ENCODE measurements at places on chromosomes 5 and 9.

DNA sequence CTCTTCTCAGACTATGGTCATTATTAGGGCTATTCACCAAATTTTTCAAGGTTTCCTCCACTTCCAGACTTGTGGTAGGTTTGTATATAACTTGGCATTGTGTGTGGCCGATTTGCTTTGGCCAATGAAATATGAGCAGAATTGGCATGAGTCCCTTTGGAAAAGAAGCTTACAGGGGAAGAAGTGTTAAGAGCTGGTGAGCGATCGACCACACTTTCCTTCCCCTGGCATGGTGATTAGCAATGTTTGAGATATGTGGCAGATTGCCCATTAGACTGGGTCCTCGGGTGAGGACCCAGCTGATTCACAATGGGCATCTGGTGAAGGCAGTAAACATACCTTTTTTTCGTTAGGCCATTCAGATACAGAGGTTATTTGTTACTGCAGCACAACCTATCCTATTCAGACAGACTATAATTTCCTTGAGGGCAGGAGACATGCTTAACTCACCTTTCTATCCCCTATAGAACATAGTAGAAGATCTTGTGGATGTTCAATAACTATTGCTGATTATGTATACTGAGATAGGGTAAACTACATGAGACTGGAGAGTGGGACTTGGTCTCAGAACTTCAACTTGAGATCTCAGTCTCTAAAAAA lies 62.8 kb upstream of the KLF9 start:
- no peak for DNase-seq

DNA sequence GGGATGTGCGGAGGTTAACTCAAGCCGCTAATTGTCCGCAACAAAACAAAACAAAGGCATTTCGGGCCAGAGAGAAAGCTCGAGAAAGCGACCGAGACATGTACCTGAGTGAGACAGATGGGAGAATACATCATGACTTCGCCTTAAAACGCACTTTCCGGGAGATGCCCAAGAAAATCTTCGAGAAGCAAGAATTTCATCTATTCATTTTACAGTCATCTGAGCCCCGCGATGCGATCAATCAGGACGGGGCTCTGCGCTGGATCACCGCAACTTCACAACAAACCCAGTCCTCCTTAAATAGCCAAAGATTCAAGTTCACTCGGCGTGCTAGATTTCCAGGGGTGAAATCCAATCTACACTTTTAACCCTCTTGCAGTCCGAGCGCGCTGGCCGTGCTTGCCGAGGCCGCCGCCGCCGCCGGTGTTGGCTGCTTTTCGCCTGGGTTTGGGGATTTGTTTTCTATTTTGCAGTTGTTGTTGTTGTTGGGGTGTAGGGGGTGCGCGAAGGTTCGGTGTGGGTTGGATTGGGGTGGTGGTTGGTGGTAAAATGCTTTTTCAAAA lies 482 bp downstream of the NFIB start:
- no peak for DNase-seq

- DNase-seq = no peak
These were observed 50.6 kb downstream of the LHFPL2 start for GRCh38 chr5:78597974-78598371.

- DNase-seq = no peak
These were observed 232.2 kb upstream of the GRIN3A start for GRCh38 chr9:101970609-101971008.

DNA sequence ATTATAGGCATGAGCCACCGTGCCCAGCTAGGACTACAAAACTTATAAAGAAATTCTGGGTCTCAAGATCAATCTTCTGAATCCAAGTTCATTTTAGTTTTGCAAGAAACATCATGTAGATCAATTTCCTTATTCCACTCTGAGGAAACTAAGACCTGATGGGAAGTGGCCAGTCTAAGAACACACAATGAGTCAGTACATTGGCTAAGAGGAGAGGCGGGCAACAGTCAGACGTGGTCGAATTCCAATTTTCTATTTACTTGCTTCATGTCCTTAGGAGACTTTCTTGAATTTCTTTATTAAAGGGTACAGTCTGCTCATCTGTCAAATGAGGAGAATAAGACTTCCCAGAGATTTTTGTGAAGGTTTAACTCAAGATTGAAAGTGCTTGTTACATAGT lies 432.1 kb upstream of the BRINP1 start:
- DNase-seq = no peak

DNA sequence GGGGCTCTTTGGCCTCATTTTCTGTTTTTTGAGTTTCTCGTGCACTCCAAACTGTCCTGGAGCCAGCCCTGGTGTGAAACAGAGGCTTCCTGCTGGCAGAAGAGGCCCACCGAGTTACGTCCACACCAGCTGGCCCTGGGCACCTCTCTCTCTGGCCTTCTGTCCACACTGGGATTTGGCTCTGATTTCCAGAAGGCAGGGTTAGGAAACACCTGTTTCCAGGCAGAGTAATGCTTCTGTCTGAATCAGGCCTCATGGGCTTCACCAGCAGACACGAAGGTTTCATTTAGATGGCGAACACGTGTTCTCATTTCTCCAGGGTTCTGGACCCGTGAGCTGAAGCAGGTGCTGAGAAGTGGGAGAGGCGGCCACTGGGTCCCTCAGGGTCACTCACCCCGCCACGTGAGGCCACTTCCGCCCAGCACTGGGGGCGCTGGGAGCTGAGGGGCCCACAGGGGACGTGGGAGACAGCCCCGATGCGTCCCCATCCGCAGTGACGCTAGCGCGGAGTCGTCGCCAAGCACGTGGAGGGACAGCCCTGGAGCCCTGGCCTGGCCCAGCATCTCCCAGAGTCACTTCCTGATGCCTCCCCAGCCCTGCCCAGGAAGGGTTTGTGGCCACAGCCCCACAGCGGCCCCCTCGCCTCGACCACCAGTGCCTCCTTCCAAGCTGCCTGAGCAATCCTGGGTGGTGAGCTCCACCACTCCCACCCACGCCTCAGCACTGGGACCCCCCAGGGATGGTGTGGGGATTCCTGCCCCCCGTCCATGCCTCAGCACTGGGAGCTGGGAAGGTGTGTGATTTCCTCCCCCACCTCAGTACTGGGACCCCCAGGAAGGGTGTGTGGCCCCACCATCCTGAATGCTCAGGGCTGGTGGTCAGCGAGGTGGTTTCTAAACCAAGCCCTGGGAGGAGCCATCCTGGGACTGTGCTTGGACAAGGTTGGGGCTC lies 4.9 kb upstream of the LRRC14B start:
- no peak for DNase-seq

GRCh38 chr5:135521964-135522363 lies 13.8 kb downstream of the NEUROG1 start:
- DNase-seq = no peak

GRCh38 chr5:168086746-168087145 lies 204.7 kb upstream of the WWC1 start:
- DNase-seq = no peak

DNA sequence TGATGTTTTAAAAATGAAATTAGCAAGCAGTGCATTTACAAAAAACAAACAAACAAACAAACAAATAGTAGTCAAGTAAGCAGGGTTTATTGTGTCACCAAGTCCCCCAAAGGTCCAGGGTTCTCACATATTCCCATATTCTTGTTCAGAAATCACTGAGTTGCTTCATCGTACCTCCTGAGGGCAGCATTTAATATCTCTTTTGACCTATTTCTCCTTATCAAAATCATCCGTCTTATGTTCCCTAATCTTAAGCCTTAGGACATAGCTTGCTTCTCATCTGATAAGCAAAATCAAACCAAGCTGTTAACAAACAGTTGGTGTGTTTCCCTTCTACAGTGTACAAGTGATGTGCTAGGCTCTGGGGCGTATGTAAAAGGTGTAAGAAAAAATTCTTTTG lies 109.5 kb upstream of the MAN2A1 start:
- DNase-seq = no peak

DNA sequence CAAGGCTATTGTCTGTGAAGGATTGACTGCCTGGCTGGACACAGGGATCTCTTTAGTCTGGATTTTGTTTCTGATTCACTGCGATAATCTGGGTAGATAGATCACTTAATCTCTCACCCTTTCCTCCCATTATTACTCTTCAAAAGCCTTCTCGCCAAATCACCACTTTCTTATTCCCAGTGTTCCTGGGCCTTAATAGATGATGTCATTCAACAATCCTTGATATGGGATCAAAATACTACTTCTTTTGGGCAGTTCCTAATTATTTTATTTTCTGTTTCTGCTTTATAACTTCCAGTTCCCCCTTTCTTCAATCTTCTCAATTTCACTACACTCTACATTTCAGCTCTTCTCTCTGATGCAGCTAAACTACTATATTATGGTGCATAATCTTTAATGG lies 6.8 kb upstream of the CRHBP start:
- DNase-seq = no peak

DNA sequence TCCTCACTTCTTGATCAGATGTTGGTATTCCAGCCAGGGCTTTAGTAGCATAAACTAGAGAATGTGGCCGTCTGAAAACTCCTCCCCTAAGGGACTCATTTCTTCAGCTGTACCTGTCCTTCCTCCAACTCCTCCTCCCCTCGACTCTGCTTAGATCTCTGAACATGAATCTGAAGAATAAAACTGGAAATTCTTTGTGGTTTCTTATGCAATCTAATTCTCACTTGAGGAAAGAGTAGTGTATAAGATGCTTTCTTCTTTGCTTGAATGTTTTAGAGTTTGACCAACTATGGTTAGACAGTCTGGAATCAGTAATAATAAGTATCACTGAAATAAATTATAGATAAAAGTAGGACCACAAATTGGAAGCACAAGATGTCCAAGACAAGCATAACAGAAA lies 128.5 kb downstream of the LRRC70 start:
- DNase-seq = no peak

- no peak for DNase-seq
These were observed 173.1 kb downstream of the CACNA1B start for GRCh38 chr9:138050472-138051330.

DNA sequence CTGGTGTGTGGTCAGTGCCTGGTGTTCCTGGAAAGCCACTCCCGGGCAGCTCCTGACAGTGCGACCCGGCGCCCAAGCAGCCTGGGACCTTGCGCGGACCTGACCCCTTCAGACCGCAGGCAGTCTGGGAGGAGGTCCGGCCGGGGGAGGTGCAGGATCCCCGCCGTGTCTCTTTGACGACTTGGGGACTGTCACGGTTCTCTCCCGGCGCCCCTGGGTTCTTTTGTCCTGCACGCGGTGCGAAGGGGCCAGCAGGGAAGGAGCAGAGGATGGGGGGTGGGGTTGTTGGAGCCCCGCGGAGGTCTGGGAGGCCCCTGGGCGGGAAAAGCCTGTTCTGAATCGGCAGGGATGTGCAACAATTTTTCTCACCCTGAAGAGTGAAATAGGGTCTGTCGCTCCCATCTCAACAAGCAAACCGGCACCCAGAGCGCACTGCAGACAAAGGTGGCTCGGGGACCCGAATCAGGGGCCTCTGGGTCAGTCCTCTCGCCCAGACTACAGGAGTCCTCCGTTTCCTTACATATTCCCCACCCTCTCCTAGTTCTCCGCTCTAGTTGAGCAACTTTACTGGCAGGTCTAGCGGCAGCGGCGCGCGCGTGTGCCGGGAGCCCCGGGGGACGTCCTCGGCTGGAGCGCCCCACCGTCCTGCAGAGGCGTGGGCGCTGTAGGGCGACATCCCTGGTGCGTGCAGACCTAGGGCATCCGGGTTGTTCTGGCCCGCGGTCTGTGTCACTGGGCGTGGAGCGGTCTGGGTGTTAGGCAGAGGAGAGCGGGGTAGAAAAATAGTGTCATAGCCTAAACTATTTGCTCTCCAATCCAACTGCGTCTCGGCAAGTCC lies 1.2 kb downstream of the VCAN start:
- DNase-seq = no peak

GRCh38 chr9:134721344-134721743 lies 79.7 kb downstream of the COL5A1 start:
- DNase-seq = no peak

DNA sequence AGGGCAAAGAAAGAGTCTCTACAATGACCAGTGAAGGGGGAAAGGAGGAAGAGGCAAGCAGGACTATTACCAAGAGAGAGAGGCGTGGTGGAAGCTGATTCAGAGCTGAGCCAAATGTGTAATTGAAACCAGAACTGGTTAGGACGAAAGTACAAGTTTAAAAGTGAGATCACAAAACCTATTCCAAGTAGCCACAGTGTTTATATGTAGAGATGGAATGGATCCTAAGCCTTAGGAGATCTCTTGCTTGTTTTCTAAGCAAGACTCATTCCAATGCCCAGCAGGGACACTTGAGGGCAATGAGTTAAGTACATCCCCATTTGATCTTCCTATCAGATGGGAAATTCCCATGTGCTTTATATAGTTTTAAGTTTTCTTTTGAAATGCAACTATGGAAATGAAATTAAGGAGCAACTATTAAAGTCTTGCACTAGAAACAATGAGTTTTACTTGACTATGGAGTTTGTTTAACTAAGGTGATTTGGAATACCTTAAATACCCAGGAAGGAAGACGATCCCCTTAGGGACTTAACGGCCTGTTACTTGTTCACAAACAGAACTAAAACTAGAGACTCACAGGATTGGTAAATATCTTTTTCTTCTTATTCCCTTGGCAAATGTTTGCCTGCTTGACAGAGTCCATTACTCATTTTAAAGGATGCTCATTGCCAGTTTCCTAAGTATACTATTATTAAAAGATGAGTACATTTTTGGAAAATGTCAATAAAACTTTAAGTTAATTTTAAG lies 51.1 kb upstream of the SNX2 start:
- DNase-seq = no peak

GRCh38 chr5:110027527-110028322 lies 338.0 kb downstream of the MAN2A1 start:
- DNase-seq = no peak

DNA sequence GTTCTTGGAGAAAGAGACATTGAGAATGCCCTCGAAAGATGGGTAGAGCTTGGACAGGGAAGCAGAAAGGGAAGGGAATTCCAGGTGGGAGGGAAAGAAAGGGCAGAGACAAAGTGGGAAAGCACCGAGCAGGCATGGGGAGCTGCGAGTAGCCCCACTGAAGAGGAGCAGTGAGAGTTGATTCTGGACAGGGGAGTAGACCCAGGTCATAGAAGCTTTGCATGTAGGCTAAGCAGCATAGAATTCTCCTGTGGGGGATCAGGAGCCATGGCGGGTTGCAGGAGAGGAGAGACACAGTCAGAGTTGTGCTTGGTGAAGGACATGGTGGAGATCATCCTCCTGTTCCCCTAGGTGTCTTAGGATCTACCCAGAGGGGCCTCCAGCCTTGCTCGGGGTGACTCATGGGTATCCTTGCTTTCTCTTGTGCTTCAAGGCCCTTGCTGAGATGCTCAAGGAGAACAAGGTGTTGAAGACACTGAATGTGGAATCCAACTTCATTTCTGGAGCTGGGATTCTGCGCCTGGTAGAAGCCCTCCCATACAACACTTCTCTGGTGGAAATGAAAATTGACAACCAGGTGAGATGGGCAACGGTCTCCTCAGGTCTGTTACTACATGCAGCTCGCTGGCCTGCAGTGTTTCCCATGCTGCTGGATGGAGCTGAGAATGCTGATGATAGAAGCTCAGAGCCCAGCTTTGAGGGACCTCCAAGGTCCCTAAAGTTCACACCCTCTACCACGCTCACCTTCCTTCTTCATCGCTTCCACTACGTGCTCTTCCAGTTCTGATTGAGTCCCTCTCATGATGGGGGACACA lies 64.5 kb downstream of the TSTD2 start:
- no peak for DNase-seq
